ENCODE measurements at places on chromosomes 7 and 10. TPM values are rescaled to one million over a fixed set of nuclear protein-coding genes. Genes with fewer than 3 reads are reported as not detected.

Gene SNX8
- 6.1 TPM for total RNA-seq

Gene MYOF
- total RNA-seq: not detected

Gene RAB19
- total RNA-seq: 4.2 TPM

Gene EIF5AL1
- 0.81 TPM for total RNA-seq

Gene ADAM12
- 1.9 TPM for total RNA-seq

Gene HOXA7
- not detected for total RNA-seq

DNA sequence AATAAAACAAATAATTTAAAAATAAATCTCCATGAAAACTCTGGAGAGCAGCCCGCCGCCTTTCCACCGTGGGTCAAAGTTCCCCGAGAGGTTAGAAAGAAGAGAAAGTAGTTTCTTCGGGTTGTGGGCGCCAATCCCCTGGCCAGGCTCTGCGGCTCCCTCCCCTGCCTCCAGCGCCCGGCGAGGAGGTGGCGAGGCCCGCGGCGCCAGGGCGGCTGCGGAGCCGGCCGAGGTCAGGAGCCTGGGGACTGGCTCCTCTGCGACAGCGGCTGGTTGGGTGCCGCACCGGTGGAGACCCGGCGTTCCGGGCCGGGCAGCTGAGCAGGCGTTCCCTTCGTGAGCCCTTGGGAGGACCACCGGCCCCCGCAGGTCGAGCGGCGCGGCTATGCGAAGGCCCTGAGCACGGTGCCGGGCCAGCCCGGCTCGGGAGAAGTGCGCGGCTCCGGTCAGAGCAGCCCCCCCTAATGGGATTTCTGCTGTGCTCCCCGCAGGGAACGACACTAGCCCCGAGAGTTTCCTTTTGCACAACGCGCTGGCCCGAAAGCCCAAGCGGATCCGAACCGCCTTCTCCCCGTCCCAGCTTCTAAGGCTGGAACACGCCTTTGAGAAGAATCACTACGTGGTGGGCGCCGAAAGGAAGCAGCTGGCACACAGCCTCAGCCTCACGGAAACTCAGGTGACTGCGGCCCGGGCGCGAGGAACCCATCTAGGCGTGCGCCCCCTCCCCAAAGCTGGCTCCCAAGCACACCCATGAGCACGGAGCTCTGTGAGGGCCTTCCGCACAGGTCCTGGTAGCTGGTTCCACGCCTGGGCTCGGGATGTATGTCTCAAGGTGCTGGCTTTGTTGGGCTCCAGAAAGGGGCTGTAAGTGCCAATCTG lies 2.8 kb downstream of the EMX2 start:
- DNase-seq: no peak

GRCh38 chr7:127885843-127886242 lies 145.4 kb downstream of the LRRC4 start:
- no peak for DNase-seq

- no peak for DNase-seq
These were observed 20.8 kb upstream of the GGCT start for GRCh38 chr7:30525429-30525828.

DNA sequence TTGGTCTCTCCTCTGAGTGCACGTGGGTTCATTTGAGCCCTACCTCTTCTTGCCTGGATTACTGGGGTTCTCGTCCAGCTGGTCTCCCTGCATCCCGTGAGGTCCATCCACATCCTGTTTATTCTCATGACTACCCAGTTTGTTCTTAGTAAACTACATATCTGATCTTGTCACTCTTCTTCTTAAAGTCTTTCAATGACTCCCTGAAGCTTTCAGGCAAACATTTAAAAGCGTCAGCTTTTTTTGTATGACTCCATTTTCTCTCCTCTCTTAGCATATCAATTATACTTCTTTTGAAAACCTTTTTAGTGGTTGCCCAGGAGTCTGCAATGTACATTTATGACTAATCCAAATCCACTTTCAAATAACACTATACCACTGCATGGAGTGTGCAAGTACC lies 7.5 kb downstream of the SFXN2 start:
- no peak for DNase-seq

DNA sequence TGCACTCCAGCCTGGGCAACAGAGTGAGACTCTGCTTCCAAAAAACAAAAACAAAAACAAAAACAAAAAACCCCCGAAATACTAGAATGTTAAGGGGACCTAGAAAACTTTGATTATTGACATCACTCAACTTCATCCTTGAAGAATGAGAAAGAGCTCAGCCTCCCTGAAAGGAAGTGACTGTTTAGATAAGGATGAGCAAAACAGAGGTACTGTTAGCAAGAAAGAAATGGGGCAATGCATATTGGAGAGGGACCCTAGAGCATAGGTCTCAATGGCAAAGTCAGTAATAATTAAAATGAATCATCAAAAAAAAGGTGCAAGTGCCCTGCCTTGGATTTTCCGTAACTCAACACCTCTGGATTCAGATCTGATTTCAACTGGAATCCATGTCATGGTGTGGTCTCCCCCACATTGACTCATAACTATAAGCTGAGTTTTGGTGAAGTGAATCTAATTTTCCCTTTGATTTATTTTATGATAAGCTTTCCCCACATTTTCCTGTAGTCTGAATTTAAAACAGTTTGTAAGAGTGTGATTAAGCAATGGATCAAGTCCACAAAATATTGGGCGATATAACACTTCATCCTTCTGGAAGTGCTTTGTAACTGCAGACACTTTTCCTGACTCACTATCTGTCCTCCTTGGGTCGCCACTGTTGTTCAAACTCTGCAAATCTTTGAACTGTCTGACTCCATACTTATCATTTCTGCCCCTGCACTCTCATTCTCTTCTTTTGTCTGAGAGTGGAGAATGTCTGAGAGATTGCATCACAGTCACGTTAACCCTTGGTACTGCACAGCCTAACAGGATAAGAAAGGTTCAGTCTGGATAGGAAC lies 224.8 kb upstream of the LYZL1 start:
- DNase-seq: no peak

DNA sequence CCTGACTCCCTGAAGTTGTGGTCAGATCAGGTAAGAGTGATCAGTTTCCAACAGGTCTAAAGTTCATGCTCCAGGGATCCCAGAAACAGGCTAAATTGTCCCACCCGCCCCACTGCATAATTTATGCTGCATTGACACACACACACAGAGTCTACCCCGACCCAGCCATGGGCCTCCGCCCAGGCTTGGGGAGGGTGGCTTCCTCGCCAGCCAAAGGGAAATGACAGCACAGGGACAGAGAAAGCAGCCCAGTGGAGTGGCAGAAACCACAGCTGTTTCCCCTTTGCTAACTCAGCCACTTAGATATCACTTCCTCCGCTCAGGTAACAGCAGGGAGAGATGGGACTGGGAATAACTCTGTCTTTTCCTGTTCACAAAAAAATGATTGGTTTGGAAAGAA lies 9.4 kb downstream of the SH3PXD2A start:
- DNase-seq: no peak

DNA sequence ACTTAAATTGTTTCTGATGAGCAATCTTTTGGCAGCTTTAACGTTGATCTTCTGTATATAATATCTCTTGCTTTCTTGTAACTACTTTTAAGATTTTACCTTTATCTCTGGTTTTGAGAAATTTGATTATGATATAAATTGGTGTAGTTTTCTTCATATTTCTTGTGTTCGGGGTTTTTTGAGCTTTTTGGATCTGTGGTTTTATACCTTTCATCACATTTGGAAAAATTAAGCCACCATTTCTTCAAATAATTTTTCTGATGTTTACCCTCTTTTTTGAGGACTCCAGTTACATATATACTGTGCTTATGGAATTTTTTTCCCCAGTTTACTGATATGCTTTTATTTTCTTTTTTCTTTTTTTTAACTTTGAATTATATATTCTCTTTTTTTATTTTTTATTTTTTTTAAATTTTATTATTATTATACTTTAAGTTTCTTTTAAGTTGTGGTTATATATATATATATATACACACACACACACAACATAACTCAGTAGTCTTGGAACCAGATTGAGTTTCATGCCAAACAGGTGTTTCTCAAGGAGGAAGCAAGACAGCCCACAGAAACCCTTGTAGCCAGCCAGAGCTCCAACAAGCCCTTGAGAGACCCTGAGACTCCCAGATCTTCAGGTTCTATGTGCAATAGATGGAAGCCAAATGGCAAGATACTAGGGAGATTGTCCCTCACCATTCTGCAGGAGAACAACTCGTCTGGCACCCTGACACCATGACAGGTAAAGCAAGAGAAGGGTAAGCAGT lies 27.5 kb upstream of the NME8 start:
- DNase-seq: no peak

DNA sequence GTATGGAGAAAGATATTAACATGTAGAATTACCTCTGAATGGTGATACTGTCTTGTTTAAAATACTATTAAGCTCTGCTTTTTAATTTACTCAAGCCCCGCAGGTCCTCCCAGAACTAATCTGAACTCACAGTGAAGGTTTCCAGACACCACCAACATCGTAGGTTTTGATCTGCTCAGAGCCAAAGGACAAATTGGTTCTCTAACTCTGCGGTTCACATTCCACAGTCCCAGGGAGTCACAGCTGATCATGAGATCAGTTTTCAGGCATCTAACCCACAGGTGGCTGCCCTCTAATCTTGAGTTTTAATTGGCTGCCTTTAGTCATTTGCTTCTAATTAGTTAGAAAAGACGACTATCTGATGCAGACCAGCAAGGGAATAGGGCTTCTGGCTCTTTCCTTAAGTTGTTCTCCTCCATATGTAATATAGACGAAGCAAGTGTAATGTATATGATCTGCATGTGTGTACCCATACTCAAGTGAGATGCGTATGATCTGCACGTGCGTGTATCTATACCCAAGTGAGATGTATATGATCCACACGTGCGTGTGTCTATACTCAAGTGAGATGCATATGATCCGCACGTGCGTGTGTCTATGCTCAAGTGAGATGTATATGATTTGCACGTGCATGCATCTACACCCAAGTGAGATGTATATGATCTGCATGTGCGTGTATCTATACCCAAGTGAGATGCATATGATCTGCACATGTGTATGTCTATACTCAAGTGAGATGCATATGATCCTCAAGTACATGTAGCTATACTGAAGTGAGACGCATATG lies 331.5 kb upstream of the NPVF start:
- DNase-seq: no peak
